ENCODE measurements at places on chromosomes 5 and 9. TPM values are rescaled to one million over a fixed set of nuclear protein-coding genes. Genes with fewer than 3 reads are reported as not detected.

TUBB4B gene
- 177 TPM for total RNA-seq

SRA1 gene
- 20.8 TPM for total RNA-seq

FSTL4 gene
- 3.7 TPM for total RNA-seq

BHMT2 gene
- total RNA-seq = not detected

KIF4B gene
- total RNA-seq = not detected
